ENCODE measurements at places on chromosomes 1 and 21. TPM values are rescaled to one million over a fixed set of nuclear protein-coding genes. Genes with fewer than 3 reads are reported as not detected.

DNA sequence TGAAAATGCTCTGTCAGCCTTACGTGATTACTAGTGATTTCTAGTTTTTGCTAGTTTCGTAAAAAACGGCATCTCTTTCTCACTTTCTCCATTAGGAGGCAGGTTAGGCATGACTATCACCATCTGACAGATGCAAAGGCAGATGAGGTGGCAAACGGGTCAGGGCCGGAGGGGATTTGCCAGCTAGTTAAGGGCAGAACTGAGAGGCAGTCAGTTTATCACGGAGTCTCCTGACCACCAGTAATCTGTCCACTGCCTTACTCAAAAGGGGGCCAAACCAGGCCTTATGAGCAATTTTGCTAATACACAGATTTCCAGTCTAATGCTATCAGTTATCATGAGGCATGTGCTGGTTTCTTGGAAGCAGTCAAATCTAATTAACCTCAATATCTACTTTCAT lies 159.3 kb downstream of the TSEN15 start:
- peaks cover 19% of the 10 kb centered on the region for H3K27me3 ChIP-seq
- H3K4me3 ChIP-seq = no peak overlapping the region
- DNase-seq = no peak
- no peaks in the 10 kb centered on the region for H3K36me3 ChIP-seq

- H3K4me3 ChIP-seq = no peak overlapping the region
- H3K4me1 ChIP-seq = peaks cover 9% of the 10 kb centered on the region
- no peaks in the 10 kb centered on the region for H3K36me3 ChIP-seq
- no peaks in the 10 kb centered on the region for H3K27me3 ChIP-seq
- peak; percentile 77 for DNase-seq
- no peak overlapping the region for H3K27ac ChIP-seq
Measured at GRCh38 chr1:12124693-12125421, 41.9 kb upstream of the TNFRSF1B start.

DNA sequence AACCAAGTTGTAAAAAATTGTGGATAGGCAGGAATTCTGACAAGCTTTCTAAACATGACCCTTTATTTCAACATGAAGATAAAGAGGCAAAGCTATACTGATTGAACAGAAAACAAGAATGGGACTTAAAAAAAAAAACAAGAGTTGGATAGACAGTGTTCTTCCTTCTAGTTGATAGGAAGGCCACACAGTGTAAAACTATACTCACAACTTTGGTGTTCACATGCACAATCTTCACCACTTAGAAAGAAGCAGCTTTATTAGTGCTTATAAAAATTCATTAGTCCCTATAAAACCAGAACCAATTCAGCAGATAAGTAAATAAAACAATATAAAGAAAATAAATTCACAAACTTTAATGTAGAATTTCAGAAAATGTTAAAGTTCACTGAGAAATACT lies 101.8 kb downstream of the AKT3 start:
- no peak overlapping the region for H3K4me3 ChIP-seq
- no peaks in the 10 kb centered on the region for H3K36me3 ChIP-seq
- no peak for DNase-seq
- H3K4me1 ChIP-seq = peaks cover 4% of the 10 kb centered on the region
- no peaks in the 10 kb centered on the region for H3K27me3 ChIP-seq
- no peak overlapping the region for H3K27ac ChIP-seq

- no peaks in the 10 kb centered on the region for H3K27me3 ChIP-seq
- H3K36me3 ChIP-seq = no peaks in the 10 kb centered on the region
- DNase-seq = no peak
- H3K27ac ChIP-seq = no peak overlapping the region
Measured at GRCh38 chr1:109823543-109824348, 60.0 kb upstream of the EPS8L3 start.

DNA sequence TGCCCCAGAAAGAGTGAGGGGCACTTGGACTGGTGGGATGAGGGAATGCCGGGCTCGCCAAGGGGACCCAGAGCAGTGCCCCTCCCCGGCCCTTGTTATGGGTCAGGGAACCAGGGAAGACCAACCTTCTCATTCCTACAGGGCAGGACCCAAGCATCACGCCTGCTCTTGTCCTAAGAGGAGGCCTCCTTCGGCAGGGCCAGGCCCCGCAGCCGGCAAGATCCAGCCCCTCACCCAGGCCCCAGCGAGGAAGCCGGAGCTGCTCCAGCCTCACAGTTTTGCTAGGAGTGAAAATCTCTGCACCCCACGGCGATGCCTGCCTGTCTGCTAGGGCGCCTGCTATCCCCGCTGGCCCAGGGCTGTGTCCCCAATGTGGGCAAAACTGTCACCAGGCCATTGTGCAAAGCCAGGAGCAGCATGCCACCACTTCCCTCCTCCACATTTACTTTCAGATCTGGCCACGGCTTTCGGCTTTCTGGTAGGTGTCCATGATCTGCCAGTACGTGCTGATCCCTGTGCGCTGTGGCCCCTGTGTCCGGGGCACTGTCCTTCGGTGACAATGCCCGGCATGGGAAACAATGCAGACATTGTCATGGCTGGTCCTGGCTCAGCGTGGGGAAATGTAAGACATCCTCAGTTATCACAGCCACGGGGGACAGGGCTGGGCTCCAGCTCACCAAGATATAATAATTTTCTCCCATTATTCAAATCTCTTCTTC lies 9.6 kb downstream of the ACTRT2 start:
- no peak for DNase-seq
- no peaks in the 10 kb centered on the region for H3K4me1 ChIP-seq
- no peak overlapping the region for H3K27ac ChIP-seq

- H3K27ac ChIP-seq = no peak overlapping the region
- no peaks in the 10 kb centered on the region for H3K27me3 ChIP-seq
- no peaks in the 10 kb centered on the region for H3K4me1 ChIP-seq
- DNase-seq = no peak
- H3K4me3 ChIP-seq = no peak overlapping the region
Measured at GRCh38 chr1:49226758-49227157, 450.1 kb upstream of the BEND5 start.

Gene FTCD
- polyA plus RNA-seq = not detected

All from endothelial cell of umbilical vein (primary cell).